ENCODE measurements at places on chromosomes 2 and 18.

- DNase-seq: no peak
These were observed 8.8 kb downstream of the GKN2 start for GRCh38 chr2:68943581-68944568.

DNA sequence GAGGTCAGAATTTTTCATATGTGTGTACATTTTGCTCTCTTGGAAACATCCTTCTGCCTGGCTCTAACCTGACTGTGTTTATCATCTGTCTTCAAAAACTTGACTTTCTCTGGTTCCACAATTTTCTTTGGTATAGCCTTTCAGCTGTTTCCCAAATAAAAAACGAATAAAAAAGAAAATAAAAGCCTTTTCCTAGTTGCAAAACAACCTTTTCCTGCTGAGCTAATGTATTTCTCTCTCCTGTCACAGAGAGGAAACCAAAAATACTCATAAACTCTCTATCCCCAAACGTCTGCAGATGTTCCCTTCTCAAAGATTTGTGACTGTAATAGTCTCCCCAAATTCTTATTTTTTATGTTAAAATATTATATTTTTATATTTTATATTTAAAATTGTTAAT is 505.3 kb upstream of the SLC39A10 start:
- DNase-seq: no peak

DNA sequence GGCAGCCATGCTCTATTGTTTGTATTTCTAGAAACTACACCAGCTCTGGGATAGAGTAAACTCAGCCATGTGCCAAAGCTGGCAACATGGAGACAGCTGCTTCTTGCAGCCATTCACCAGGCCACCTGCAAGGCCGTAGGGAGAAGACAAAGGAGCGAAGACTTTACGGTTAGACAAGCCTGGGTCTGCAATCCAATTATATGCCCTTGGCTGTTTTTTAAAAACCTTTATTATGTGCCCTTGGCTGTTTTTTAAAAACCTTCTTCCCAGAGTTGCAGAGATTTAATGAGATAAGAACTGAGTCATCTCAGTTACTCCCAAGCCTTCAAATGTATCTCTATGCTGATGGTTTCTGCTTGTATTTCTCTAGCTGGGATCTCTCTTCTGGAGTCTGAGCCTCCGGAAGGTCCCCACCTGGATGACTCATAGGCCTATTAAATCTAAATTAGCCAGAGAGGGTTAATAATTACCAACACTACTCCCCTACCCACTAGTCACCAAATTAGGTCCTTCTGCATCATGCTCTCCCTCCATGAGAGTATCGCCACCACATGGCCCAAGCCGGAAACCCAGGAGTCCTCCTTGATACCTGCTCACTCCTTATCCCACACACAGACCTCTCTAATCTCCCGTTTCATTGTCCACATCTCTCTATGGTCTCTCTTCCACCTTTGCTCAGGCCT is 17.5 kb upstream of the DPP4 start:
- DNase-seq: no peak

DNA sequence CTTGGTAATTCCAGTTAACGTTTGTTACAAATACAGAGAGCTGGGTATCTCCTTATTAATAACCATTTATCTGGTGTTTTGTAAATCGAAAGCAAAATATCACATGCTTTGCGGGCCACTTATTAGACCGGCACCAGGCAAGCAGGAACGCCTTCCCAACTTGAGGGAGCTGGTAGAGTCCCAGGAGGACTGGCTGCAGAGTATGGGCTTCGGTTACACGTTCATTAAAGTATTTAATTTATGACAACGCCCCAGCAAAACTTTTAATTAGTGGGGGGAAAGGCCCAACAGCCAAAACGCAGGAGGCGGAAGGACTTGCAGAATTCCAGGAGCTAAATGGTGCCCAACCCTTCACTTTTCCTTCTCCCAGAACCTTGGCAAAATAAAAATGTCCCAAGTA is 3.7 kb downstream of the SMAD7 start:
- DNase-seq: no peak

- DNase-seq: no peak
These were observed 23.0 kb downstream of the CDC42EP3 start for GRCh38 chr2:37648331-37649011.

DNA sequence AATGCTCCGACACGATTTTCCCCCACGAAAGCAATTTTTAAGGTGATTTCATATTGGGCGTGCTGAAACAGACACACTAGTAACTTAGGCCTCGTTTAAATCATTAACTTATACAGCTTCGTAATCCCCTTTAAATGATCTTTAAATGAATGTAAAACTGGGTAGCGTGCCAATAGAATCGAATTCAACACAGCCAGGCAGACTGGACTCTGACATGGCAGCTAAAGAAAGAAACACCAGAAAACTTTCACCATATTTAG is 2.4 kb upstream of the ID2 start:
- no peak for DNase-seq

DNA sequence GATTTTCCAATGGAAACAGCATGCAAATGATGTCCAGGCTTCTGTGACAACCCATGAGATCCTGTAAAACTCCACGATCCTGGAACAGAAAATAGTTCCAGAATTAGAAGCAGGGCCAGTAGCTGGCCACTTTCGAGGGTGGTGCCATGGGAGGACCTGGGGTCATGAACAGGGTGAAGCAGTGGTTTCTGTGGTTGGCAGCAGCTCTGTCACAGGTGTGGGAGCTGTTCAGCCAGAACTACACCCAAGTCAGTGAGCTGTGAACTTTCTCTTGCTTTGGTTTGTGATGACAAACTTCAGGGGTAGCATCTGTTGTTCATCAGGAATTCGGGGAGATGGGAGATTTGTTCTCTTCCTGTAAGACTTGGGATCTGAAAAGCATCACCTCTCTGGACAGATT is 314.4 kb upstream of the NT5C1B start:
- no peak for DNase-seq

DNA sequence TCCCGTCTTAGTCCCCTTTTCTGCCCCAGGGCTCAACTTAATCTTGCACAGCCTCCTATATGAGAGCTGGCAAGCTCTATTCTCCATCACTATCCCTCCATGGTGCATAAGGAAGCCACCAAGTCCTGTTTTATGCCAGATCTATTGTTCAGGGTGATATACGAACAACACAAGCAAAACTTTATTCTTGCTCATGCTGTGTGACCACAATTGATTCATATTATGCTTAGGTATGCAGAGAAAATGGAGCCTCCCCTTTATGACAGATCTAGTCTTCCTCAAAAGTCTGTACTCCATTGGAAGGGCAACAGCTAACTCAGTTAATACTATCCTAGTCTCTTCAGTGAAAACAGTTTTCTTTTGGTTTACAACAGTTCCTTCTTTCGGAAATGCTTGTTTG is 94.0 kb upstream of the STON1 start:
- DNase-seq: no peak

- DNase-seq: no peak
These were observed 9.8 kb downstream of the MCEE start for GRCh38 chr2:71120195-71120594.

GRCh38 chr18:10194592-10194991 is 259.8 kb upstream of the APCDD1 start:
- no peak for DNase-seq

DNA sequence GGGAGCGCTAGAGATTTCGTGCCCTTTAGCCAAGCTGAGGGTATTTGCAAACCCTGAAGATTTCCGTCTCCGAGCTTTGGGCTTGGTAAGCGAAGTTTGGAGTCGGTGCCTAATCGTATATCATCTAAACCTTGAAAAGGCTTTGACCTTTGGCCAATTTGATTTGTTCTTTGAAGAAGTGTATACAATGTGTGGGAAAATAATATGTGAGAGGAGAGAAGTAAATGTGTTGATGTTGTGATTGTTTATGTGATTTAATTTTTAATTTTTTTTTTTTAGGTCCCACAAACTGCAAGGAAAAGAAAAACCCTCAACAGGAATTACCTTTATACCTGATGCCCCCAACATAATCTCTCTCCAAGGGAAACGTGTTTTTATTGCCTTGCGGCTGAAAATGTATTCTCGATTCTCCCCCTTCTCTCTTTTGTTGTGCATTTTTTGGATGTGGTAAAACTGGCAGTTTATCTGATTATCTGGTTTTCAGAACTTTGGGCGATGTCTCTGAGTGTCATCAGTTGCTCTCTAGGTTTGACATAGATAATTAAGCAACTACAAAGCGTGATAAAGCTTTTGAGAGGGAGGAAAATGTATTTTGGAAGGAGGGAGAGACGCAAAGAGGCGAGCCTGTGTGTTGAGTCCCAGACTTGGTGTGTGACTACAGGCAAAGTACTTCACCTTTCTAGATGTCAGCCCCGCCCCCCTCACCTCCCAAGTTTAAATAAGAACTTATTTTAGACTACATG is 912 bp upstream of the FBXO11 start:
- no peak for DNase-seq

- peak; percentile 44 for DNase-seq
These were observed 294.6 kb upstream of the SLC14A2 start for GRCh38 chr18:45320724-45321123.

DNA sequence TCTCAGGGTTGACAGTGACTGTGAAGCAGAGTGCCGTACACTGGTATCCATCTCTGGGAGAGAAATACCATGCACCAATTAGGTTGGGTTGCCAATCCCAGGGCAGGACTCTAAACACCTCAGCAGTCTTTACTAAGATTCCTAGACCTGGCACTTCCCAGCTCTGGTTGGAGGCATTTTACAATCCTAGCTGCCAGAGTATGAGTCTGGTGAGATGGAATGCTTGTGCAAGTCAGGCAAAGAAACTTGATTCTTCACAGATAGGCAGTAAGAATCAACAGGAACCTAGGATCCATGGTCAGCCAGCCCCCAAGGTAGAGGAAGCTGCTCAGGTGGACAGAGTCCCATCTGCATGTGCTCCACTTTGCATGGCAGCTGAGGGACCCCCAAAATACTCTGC is 6.0 kb upstream of the UGT1A5 start:
- DNase-seq: peak; percentile 45

DNA sequence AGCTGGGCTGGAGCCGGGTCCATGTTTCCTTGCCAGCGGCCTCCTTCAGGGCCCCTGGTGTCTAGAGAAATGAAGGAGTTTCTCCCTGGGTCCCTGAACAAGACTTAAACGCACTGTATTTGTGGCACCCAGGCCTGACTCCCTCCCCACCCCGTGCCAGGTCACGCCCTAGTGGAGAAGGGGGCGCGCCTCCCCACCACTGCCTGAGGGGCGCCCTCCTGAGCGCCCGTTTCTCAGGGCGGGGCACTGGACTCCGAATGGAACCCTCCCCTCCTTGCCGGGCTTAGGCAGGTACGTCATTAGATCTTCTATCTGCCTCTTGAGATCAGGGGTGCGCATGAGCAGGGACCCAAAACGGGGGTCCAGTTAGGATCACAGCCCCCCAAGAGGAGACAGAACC is 16.3 kb downstream of the ODC1 start:
- DNase-seq: no peak

DNA sequence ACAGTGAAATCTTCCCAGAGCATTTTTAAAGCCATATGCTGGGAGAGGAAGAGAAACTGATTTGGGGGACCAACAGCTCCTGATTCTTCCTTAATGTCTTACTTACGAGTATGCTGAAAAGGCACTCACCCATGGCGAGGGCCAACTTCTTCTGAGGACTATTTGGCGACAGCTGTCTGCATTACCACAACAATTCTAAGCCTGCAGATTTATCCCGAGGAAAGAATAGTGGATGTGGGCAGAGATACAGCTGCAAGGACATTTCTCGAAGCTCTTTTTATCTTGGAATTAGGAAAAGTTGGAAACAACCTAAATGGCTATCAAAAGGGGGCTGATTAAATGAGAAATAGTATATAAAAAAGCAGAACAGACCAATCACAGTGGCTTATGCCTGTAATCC is 40.3 kb upstream of the FHL2 start:
- no peak for DNase-seq

DNA sequence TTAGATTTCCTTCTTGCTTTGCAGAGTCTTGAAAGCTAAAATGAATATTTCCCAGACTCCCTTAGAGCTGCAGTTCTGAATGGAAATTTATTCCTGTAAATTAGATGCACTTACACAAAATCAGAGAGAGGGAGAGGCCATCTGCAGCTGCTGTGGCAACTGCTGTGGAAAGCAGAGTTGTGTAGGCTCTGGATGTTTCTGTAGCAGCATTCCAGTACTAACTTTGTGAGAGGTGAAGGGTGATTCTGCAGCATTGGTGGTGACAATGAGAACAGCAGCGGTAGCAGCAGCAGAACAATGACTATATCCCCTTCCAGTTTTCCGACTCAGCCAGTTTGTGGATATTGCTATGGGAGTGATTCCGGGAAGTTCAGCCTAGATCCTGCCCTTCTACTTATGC is 433.0 kb upstream of the REG3G start:
- no peak for DNase-seq

GRCh38 chr2:149926149-149926548 is 338.6 kb upstream of the MMADHC start:
- no peak for DNase-seq

DNA sequence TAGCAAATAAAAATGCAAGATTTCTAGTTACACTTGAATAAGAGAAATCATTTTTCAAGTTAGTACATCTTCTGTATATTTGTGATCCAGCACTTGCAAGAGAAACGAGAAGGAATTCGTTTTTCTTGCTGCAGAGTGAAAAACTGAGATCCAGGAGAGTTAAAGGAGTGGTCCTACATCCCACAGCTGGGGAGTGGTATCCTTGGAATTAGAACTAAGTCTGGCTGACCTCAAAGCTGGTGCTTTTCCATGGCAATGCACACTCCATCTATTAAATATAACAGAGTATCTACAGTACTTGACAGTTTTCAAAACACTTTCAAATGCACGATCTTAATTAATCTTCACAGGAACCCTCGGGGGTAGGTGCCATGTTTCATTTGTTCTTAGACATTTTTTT is 46.8 kb downstream of the TRIB2 start:
- no peak for DNase-seq

DNA sequence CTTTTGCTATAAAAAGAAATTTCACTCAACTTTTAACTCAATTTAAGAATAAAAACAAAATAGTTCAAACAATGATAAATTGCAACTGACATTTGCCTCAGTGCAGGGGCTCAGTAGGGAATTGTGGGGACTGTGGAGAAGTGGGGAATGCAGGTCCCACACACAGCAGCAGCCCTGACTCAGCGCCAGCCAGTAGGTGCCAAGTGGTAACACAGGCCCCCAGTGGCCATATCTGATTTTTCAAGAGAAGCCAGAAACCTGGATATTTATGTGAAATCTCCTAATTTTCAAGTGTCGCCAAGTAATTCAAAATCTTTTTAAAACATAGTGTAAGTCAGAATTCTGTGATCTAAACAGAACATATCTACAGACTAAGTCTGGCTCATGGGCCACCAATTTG is 186.3 kb downstream of the EN1 start:
- no peak for DNase-seq

DNA sequence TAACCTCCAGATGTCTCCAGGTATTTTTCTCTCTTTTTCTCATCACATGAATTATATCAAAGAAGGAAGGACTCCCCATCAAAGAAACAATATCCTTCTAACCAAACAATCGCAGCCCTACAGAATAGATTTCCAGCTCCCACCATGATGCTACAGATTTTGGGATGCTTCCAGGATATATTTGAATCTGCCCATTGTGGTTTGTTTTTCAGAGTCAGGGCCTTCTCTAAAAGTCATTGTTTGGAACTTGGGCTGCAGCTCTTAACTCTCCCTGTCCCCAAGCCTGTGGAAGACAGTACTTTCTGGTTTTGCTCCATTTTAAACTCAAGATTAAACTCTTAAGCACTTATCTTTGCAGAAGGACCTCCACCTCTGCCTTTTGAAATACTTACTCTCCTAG is 223.2 kb downstream of the PMAIP1 start:
- no peak for DNase-seq

All from AG09309 (cell line).